Large intestine (tissue), 12 donors: ENCODE measurements at places on chromosomes 6 and 20. TPM values are rescaled to one million over a fixed set of nuclear protein-coding genes. Genes with fewer than 3 reads are reported as not detected.

DNA sequence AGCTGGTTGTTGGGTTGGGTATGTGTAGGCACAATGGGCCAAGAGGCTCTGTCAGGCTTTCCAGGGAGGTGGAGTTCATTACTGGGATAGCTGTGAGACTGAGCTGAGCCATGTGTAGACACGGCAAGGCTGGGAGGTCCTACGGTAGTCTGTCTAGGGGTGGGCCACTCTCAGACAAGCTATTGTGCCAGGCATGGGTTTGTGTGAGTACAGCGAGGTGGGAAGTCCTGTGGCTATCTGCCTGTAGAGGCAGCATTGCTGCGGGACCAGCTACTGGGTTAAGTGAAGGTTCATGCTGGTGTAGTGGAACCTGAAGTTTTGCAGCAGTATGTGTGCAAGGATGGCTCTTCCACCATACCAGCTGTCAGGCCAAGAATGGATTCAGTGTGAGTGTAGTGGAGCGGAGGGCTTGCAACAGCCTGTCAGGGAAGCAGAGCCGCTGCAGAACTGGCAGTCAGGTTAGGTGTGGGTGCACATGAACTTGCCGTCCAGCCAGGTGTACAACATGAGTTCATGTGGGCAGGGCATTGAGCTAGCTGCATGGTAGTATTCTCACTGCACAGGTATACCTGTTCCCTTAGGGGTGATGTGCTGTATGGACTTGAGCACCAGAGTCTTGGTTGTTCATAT is 78.0 kb upstream of the CENPW start:
- no peak for DNase-seq

GRCh38 chr6:782141-782540 is 89.2 kb upstream of the EXOC2 start:
- no peak for DNase-seq

Gene UBE2J1
- polyA plus RNA-seq, result 42.7 TPM

Gene L3MBTL1
- polyA plus RNA-seq, result 18.8 TPM

Gene HRH3
- 0.33 TPM for polyA plus RNA-seq

DNA sequence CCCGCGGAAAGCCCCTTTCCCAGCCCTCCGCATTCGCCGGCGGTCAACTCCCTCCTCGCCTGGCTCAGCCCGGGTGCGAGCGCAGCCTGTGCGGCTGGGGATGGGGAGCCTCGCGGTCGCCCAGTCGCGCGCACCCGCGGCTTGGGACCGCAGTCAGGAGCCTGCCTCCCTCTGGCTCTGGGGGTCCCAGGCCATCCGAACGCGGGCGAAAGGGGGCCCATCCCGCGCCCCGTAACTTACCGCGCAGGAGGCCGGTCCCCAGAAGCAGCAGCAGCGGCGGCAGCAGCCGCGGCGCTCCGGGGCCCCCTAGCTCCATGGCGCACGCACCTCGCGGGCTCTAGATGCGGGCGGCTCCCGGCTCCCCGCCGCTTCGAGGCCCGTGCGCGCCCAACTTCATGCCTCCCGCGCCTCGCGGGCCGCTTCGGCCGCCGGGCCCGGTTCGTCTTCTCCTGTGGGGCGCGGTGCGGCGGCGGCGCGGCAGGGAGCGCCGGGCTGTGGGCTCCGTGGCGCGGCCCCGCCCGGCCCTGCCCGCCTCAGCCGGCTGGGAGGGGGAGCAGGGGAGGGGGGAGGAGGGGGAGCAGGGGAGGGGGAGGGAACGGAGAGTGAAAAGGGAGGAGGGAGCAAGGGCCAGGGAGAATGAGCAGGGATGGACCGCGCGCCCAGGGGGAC is at the start of gene CHRNA4:
Gene CHRNA4 (minus strand): TSS at position 500 of the 669 bp plus-strand sequence. CDS start 184 bp downstream, at position 316.
- no peak for DNase-seq

Gene PACSIN1
- 0.33 TPM for polyA plus RNA-seq

Gene DNAH8
- 0.01 TPM for polyA plus RNA-seq

DNA sequence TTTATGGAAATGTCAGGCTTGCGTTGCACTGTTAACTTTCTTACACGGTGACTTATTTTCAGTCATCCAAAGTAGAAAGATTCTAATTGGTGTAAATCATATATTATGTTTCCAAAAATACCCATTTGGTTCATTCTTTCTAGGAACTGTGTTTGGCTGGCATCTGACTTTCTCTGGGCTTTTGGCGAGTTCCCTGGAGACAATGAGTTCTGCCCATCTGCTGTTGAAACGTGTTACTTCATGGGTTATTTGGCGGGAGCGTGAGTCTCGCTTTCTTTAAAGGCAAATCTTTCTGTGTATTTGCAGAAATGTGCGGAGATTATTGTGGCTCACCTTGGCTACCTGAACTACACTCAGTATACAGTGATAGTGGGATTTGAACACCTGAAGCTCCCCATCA is 29.5 kb downstream of the TMEM181 start:
- no peak for DNase-seq

- no peak for DNase-seq
These were observed 20.6 kb upstream of the EZR start for GRCh38 chr6:158839796-158840195.

Gene SLC13A3
- polyA plus RNA-seq, result 3.7 TPM

DNA sequence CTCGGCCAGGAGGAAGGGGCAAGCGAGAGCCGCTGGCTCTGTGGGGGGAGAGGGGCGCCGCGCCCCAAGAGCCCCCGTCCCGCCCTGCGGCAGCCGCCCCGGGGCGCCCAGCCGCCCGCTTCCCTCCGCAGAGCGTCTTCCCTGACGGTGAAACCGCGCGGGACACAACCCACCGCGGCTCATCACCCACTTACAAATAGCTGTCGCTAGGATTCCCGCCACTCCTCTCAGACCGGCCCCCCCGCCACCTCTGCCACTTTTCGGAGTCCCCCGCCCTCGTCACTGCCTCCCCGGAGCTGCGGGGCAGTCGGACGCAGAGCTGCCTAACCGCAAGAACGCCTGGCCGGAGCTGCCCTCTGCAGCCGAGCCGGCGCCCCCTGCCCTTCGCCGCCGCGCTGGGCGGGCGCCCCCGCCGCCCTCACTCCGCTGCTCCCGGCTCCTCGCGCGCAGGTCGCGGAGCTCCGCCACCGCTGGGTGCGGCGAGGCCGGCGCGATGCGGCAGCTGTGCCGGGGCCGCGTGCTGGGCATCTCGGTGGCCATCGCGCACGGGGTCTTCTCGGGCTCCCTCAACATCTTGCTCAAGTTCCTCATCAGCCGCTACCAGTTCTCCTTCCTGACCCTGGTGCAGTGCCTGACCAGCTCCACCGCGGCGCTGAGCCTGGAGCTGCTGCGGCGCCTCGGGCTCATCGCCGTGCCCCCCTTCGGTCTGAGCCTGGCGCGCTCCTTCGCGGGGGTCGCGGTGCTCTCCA is at the start of gene SLC35D3:
Gene SLC35D3 (plus strand): TSS at position 366 of the 749 bp plus-strand sequence. CDS start 128 bp downstream, at position 494.
- no peak for DNase-seq

Gene VSTM2L
- polyA plus RNA-seq, result 22.9 TPM

- DNase-seq, result peak; percentile 19
These were observed 141.5 kb upstream of the TOP1 start for GRCh38 chr20:40887105-40887504.

DNA sequence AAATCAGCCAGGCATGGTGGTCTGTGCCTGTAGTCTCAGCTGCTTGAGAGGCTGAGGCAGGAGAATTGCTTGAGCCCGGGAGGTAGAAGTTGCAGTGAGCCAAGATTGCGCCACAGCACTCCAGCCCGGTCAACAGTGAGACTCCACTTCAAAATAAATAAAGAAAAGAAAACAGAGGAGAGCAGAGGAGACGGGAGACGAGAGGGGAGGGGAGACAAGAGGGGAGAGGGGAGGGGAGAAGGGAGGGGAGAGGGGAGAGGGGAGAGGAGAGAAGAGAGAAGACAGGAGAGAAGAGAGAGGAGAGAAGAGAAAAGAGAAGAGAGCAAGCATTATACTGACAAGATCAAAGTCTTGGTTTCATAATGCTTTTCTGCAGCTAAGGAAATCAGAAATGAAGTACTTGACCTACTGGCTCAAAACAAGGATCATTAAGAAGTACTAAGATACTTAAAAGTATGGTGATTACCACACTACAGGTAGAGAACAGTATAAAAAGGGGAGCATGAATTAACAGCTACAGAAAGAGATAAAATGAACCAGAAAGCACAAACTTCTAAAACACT is 30.5 kb downstream of the FAM8A1 start:
- peak; percentile 18 for DNase-seq

- no peak for DNase-seq
These were observed 24.6 kb downstream of the DST start for GRCh38 chr6:56618050-56618449.

GRCh38 chr20:20367575-20368417 is at the start of gene INSM1:
Gene INSM1 (plus strand): TSS chr20:20368104. CDS start chr20:20368268, 164 bp downstream.
- no peak for DNase-seq

Gene RPP21
- 64.7 TPM for polyA plus RNA-seq

Gene LAMP5
- 4.6 TPM for polyA plus RNA-seq

Gene EFCAB8
- 0.25 TPM for polyA plus RNA-seq

GRCh38 chr6:47344022-47344421 is 34.3 kb upstream of the TNFRSF21 start:
- peak; percentile 53 for DNase-seq

Gene DACT2
- polyA plus RNA-seq, result 6.4 TPM

DNA sequence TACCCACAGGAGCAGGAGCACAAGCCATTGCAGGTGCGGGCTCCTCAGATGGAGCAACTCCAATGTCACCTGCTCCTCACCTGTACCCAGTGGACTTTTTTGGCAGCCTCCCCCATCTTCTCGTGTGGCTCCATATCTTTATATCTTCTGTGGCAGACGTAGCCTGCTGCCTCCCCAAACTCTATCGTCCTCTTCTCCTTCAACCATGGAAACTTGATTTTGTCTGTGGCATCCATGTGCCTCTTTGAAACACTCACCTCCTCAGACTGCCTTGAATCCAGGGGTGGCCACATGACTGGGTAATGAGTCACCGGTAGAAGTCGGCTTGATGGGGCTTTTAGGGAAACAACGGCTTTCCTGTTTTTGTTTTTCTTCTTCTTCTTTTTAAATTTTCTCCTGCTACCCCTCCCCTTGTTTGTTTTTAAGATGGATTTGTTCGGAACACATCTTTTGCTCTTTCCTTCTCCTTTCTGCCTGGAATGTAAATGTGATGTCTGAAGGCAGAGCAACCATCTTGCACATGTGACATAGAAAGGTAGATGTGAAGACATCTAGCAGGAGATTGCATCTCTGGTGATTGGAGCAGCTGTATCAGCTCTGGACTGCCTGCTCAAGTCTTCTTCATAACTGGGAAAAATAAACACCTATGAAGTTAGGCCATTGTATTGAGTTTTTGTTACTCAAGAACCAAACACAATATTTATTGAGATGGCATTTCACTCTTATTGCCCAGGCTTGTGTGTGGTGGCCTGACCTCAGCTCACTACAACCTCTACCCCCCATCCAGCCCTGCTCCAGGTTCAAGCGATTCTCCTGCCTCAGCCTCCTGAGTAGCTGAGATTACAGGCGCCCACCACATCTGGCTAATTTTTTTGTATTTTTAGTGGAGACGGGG is 69.9 kb upstream of the DDR1 start:
- DNase-seq, result peak; percentile 46

DNA sequence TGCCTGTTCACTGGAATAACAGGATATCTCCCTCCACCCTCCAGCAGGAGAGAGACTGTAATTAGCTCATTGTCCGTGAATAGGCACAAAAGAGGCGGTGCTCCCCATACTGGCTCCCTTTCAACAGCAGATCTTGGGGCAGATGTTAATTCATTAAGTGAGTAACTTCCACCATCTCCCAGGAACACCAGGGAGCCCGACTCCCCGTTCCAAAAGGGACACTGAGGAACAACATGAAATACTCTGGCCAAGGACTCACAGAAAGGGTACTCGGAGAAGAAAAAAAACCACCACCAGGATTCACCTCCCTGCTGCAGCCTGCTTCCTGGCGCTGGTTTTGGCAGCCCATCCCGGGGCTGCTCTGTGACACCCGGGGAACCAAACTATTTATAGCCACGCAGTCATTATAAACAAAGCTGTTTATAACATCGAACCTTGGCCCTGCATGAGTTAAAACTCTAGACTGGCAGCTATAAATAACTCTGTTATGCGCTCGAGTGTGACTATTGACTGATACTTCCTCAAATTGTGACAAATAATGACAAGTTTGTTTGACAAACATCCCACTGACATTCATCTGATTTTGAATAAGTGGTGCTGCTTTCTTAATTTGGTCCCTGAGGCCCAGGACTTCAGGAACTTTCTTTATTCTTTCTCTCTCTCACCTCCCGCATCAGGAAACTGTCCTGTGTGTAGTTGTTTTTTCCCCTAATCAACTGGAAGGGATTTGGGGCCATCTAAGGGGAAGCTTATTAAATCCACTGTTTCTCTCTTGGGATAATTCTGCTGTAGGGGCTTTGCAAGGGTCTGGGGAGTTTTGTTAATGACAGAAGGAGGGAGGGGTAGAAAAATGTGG is 521.6 kb downstream of the CD83 start:
- peak; percentile 73 for DNase-seq

GRCh38 chr6:41523915-41524633 is 22.1 kb upstream of the FOXP4 start:
- DNase-seq, result peak; percentile 27

DNA sequence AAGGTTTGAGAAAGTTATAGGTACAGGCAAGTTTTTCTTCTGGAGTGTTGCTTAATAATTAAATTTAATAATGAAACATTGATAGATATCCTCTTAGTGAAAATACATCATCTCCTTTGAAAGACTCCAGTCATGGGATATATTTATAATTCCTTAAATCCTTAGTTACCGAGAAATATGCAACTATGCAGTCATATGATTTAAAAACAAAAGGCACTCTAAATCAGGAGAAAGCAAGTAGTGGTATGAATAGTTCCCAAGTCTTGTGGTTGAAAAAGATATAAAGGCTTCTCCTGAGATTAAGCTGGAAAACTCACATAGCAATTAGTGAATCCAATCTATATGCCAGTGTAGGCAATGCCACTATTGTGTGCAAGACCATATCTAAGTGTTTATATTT is 475.4 kb downstream of the EYS start:
- no peak for DNase-seq

DNA sequence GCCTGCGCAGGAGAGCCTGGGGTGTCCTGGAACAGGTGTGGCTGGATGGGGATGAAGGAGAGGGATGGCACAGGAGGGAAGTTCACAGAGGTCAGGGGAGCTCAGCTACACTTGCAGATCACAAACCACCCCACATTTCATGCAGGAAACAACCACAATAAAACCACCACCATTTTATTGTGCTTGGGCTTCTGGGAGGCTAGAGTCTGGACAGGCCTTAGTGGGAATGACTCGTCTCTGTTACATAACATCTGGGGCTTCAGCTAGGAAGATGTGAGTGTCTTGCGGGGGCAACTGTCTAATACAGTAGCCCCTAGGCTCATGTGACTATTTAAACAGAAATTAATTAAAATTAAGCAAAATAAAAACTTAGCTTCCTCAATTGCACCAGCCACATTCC is 33.4 kb downstream of the SNX5 start:
- DNase-seq, result no peak

Gene SLC26A8
- 0.24 TPM for polyA plus RNA-seq

GRCh38 chr6:95248499-95248898 is 328.8 kb upstream of the MANEA start:
- DNase-seq, result no peak
